ENCODE measurements at places on chromosomes 7 and 10.

GRCh38 chr7:111045449-111045848 is 45.5 kb upstream of the LRRN3 start:
- no peak for DNase-seq

GRCh38 chr10:72218325-72218724 is 2.2 kb upstream of the ASCC1 start:
- no peak for DNase-seq

DNA sequence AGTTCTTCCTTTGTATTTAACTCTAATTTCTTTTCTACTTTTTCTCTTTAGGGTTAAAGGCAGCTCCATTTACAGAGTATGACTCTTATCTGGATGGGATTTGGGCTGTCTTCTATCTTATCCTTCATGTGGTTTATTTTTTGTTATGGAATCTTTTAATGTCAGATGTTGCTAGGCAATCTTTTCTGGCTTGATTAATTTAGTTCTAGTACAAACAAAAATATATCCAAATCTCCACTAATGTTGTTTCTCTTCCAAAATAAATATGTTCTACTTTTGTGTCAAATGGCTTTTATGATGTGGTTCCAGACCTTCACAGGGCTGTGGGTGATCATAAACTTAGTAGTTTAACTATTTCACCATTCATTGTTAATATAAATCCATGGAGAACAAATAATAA is 246.9 kb downstream of the AHR start:
- DNase-seq = no peak

DNA sequence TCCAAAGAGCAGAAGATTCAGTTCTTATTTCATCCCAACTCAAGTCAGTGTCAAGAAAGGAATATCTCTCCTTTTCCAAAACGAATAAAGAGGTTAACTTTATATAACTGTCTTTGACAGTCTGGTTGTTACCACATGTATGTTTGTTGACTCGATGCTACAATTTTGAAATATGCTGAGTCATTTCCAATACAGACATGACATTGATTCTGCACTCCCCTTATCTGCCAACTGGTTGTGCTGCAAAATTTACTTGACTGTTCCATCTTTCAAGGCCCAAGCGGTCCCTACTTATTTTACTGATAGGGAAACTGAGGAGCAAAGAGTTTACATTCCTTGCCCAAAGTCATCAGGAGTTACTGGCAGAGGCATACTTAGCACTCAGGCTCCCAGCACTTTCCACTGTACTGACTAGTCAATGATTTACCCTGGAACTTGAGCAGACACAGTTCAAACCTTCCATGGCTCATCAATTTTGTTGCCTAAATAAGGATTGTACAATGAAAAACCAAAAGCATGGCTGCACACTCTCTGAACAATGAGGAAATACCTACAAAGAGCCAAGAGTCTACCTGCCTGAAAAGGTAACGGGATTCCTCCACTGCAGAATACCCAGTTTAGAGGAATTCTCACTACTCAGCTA is 52.8 kb downstream of the ABLIM1 start:
- peak; percentile 84 for DNase-seq

GRCh38 chr10:15784662-15785300 is 65.1 kb upstream of the ITGA8 start:
- no peak for DNase-seq

GRCh38 chr7:84946549-84946948 is 240.3 kb downstream of the SEMA3D start:
- no peak for DNase-seq

Measured in Caki2 (cell line).